Cerebellum (tissue), 4 donors: ENCODE measurements at places on chromosomes 4 and X. TPM values are rescaled to one million over a fixed set of nuclear protein-coding genes. Genes with fewer than 3 reads are reported as not detected.

CLNK gene
- total RNA-seq: not detected

SOD3 gene
- total RNA-seq: 0.54 TPM

FRMPD3 gene
- 10.5 TPM for total RNA-seq

INTS12 gene
- total RNA-seq: 20.9 TPM
